ENCODE measurements at places on chromosomes 2 and 18.

DNA sequence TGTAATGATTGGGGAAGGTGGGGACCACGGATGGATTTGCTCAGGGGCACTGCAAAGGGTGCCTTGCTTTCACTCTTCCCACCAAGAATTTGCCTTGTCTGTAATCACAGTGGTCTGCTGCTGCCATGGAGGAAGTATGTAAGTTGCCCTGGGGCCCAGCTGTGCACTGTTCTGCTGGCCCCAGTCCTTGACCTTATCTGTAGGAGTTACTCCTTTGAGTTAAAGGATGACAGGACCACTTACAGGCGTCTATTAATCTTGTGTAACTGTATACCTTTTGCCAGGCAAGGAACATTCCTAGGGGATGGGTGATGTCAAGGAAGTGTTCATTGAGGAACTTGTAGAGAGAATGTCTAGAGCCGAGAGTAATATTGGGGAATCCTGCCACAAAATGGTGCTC is 212.8 kb upstream of the LRRTM1 start:
- no peak for DNase-seq

DNA sequence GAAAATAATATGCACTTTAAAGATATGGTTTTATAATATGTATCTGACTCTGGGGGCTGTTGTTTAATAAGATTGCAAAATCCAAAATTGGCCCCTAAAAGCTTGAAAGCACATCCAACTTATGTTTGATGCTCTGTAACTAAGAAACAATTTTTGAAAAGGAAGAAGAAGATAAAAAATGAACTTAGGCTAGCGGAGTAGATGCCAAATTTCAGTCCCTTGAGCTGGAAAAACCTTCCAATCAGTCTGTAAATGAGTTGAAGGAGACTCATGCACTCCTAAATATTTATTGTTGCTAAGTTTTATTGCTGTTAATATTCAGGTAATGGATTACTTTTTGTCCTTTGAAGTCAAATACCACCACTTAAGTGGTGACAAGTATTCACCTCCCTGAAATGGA is 465.0 kb downstream of the ZEB2 start:
- no peak for DNase-seq

- no peak for DNase-seq
Measured at GRCh38 chr18:63890950-63891304, 3.4 kb downstream of the SERPINB2 start.

DNA sequence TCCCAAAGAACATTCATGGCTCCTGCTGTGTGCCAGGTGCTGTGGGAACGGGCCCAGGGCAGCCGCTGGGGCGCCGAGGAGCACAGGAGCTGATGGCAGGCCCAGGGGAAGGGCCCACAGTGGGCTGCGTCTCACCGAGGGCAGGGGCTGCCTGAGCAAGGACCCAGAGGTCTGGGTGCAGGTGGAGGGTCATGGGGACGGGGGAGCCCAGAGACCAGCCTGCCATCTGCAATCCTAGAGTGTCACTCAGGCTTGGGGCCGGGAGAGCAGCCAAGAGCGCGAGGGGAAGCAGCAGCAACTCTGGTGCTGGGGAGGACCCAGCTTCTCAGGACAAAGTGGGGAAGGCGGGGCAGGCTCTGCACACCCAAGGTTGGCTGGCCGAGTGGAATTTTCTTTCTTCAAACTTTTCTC is 207.4 kb downstream of the HDAC4 start:
- no peak for DNase-seq

GRCh38 chr18:45667056-45667736 is 51.9 kb downstream of the SLC14A2 start:
- no peak for DNase-seq

GRCh38 chr2:17962876-17963275 is 84.4 kb downstream of the KCNS3 start:
- DNase-seq, result no peak

DNA sequence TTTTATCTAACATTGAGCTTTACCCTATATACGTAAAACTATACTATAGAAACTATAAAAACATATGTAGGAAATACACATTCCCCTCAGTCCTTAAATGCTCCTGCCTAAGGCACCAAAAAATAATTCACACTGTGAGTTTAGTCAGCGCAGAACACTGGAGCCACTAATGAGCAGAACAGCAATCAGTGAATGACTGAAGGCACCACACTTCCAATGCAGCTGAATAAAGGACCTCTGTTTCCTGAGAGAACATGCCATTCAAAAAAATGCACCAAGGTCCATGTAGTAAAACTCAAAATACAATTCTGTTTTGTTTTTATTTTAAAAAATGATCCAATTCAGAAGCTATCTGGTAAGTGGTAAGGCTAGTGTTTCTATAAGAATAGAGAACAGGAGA is 1280.6 kb upstream of the NRXN1 start:
- no peak for DNase-seq

DNA sequence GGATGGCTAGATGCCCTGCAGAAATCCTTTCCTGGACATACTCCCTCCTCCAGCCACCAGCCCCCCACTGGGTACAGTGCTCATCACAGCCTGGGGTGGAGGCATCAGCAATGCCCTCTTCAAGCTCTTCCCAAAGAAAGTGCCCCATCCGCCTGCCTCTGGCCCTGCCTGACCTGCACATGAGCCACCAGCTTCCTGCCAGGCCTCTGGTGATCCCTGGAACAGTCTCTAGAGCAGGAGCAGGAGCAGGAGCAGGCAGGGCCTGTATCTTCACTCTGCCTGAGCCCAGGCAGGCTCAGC is 54.1 kb upstream of the CAB39 start:
- no peak for DNase-seq

DNA sequence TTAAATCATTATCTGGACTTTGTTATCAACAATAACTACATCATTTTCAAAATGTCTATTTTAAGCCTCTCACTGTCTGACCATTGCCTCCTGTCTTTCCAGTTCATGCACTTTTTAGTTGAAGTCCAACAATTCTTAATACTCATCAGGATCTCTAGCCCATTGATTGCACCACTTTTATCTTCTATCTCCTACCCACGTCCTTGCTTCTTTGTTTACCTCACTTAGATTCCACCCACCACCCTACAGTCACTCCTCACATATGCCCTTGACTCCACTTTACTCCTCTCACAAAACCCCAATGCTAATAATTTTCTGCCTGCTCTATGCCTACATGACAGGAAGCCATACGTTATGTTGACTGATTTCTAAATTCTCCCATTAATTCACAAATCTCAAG is 21.9 kb downstream of the TACR1 start:
- no peak for DNase-seq

- DNase-seq, result no peak
Measured at GRCh38 chr18:79211844-79212243, 142.7 kb downstream of the ATP9B start.

- no peak for DNase-seq
Measured at GRCh38 chr2:167946441-167946841, 301.0 kb downstream of the STK39 start.

- no peak for DNase-seq
Measured at GRCh38 chr2:114192362-114192761, 250.1 kb upstream of the DPP10 start.

DNA sequence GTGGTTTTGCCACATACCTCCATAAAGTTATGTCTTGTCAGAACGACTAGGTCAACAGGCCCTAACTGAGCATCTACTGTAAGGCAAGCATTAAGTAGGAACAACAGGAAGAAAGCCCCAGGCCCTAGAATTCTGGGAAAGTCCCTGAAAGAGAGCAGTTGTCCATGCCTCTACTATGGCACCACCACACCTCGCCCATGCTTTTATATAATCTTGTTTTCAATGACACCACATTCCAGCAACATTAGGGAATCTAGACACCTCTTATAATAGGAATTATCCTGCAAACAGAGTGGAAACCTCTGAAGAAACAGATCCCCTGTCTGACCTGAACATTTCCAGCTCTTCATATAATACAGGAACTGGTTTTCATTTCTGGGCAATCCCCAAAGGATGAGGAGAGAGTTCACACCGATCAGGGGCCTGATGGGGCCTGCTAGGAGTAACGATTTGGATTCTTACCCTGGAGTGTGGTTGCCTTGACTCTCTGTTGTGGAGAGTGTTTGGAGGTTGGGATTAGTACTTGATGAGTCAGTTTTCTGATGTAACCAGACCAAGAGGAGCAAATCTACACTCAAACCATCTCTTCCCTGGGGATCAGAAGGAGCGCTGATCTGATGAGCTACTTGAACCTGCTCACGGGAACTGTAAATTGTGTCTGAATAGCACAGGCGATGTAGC is 31.9 kb upstream of the CEP68 start:
- DNase-seq, result no peak

DNA sequence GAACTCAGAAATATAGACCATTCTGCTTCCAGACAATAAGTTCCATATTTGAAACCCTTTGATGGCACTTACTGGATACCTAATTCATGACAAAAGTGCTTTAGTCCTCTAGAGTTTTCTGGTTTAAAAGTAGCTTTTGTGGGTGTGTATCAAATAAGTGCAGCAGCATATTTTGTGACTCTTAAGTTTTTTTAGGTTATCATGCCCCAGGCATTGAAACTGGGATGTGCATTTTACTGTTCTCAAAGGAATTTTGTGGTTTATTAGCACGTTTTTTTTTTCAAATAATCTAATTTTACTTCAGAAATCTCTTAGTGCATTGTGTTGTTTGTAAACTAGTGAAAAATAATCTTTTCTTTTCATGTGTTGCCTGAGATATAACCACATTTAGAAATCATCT is 1.5 kb downstream of the XRCC5 start:
- no peak for DNase-seq

DNA sequence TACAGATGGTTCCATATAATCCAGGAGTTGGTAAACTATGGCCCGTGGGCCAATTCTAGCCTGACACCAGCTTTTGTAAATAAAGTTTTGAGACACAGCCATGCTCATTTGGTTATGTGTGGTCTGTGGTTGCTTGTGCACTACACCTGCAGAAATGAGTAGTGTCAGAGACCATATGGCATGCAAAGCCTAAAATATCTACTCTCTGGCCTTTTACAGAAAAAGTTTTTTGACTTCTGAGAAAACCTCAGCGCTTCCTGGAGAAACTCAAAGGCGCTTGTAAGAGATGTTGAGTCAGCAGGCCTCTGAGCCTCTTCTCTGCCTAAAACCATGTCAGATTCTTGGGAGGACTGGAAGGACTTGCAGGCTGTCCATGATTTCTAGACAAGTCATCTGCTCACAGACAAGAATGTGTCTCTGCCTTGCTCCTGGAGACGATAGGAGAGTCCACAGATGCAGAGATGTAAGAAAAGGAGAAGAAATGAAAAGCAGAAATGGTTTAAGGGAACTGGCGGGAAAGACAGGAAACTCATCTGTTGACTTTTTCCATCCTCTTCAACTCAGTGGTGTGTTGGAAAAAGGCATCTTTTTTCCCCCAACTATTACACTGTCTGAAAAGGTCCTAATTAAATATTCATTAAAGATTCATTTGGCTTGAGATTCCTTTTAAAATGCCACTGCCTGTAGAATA is 5.2 kb downstream of the TTC39C start:
- DNase-seq, result peak; percentile 55

DNA sequence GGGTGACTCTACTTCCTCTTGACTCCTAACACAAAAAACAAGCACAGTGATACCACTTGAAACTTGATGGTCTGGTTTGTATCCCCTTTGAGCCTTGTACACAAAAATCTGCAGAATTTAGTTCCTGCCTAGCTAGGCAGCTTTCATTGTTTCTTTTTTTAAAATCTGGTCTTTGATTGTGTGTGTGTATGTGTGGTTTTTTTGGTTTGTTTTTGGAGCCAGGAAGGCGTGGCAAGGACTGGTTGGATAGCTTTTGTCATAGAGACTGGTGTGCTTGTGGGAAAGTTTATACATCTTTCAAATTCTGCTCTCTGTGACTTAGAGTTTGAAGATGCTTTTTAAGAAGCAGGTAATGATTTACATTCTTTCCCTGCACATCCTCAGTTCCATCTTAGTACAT is 127.4 kb downstream of the TANC1 start:
- DNase-seq, result no peak

- DNase-seq, result no peak
Measured at GRCh38 chr2:38120264-38120592, 44.3 kb upstream of the CYP1B1 start.

DNA sequence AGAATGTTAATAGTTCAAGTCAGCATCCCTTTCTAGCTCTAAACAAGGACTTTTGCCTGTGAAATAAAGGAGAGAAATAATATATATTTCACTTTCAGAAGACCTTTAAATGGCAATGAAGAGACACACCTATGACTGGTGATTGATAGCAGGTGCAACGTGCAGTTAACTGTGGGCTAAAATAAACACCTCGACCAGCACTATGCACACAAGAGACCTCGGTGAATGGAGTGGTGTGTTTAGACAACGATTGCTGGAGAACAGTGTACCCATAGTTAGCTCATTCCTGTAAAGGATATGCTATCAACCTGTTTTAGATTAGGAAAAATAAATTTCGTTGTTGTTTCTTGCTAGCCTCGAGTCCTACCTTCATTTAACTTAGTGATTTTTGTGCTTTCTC is 143.4 kb downstream of the NR4A2 start:
- DNase-seq, result no peak

DNA sequence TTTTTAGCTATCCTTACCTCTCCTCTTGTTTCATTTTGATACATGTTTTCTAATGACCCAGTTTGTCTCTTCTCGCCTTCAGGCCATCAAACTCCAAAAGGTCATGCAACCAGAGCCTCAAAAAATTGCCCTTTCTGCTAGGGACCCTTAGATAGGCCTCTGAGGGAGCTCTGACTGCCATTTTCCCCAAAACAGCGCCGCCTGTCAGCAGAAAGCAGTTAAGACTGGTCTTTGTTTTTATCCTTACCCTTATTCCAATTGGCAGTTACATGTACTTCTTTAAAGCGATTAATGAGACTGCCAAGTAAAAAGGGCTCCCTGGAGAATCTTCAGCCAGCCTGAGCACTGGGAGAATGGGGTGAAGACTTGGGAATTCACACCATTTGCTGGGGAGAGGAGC is 55.1 kb upstream of the RIT2 start:
- DNase-seq, result no peak

- DNase-seq, result no peak
Measured at GRCh38 chr2:132757676-132758075, 87.7 kb upstream of the LYPD1 start.

DNA sequence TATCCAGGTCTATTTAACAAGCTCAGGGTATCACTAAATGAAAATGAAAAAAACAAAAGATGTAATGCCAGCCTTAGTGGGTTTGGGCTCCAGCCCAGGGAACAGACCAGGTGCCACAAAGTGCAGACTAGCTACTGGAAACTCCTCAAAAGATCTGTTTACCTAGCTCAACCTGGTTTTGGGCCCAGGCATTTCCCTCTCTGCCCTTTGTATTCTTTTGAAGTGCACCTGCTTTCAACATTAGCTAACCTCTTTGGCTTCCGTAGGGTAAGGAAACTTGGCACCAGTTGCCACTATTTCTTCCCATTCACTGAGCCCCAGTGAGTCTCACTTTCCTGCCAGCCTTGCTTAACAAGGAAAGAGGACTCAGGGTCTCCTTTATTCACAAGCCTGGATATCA is 123.6 kb upstream of the CDCA7 start:
- DNase-seq, result no peak

GRCh38 chr2:199509403-199509802 is 51.7 kb upstream of the SATB2 start:
- DNase-seq, result no peak
